ENCODE measurements at places on chromosomes 1 and 21. TPM values are rescaled to one million over a fixed set of nuclear protein-coding genes. Genes with fewer than 3 reads are reported as not detected.

The LRRC38 gene
- not detected for total RNA-seq

The PLA2G2D gene
- not detected for total RNA-seq

The MYCL gene
- total RNA-seq = 3.3 TPM

The LYPD8 gene
- not detected for total RNA-seq

Data from astrocyte (in vitro differentiated cells and primary cell).